ENCODE measurements at places on chromosomes 11 and 22. TPM values are rescaled to one million over a fixed set of nuclear protein-coding genes. Genes with fewer than 3 reads are reported as not detected.

C11orf91 gene
- total RNA-seq, result not detected

GRCh38 chr11:108870373-108871020 lies 205.6 kb downstream of the DDX10 start:
- DNase-seq, result no peak

GRCh38 chr11:502288-503178 lies 4.5 kb downstream of the RNH1 start:
- no peak for DNase-seq

DNA sequence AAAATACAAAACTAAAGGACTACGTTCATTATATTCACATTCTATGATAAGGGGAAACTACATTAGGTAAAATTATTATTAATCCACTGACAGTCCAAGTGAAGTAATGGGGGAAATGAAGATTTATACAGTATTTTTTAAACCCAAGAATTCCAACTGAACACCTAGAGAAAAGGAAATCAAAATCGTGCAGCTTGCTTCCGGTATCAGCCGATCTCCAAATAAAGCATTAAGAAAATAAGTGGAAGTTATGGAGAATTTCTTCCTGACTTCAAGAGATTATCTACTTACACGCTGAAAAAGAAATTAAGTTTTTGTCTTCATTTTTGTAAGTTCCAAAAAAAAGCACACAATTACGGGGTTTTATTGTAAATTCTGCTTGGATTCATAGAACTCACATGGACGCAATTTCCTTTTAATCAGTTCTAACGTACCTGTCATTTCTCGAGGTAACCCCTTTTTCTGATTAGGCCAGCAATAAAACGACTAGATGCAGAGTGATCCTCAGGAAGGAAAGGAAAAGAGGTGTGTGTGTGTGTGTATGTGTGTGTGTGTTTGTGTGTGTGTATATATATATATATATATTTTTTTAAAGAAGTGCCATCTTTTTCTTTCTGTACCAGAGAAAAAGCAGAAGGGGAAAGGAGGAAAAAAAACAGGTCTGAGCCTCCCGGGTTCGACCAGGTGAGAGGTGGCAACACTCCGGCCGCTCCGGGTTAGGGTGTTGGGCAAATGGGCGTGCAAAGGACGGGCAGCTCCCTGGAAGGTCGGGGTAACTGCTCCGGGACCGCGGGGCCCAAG lies 1.1 kb downstream of the ZBTB44 start:
- DNase-seq, result no peak

KBTBD3 gene
- 20.1 TPM for total RNA-seq

MUC6 gene
- not detected for total RNA-seq

GRCh38 chr11:126391286-126391954 lies 35.9 kb downstream of the ST3GAL4 start:
- DNase-seq, result no peak

DNA sequence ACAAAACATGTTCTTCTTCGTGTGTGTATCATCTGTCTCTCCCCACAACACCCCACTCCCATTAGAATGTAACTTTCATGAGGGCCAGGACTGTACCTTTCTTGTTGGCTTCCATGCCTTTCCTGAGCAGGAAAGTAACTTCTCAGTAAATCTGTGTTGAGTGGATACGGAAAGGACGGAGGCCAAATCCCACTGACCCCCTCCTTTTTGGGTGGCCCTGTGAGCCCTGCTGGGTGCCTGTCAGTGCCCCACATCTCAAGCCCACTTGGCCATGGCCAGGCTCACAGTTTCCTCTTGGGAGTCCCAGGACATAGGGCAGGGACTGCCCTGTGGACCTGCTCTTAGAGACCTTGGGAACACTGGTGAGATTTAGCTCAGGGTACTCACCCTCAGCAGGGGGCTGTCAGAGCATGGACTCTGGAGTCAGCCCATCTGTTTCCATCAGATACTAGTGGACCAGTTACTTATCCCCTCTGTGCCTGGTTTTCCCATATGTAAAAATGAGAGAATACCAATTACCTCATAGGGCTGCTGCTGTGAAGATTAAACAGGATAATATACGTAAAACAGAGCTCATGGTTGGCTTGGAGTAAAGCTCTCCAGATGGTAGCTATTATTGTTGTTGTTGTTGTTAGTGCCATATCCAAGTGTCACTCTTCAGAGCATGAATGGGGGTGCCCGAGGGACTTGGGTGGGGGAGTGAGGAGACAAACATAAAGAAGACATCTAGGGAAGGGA lies 1.0 kb upstream of the C11orf96 start:
- DNase-seq, result no peak

- no peak for DNase-seq
These were observed 406.0 kb downstream of the CTTN start for GRCh38 chr11:70804139-70804837.

- DNase-seq, result no peak
These were observed 264.5 kb upstream of the SORL1-AS1 start for GRCh38 chr11:121717296-121717695.

C1QTNF5 gene
- 17.4 TPM for total RNA-seq

LINC01488 gene
- not detected for total RNA-seq

DNA sequence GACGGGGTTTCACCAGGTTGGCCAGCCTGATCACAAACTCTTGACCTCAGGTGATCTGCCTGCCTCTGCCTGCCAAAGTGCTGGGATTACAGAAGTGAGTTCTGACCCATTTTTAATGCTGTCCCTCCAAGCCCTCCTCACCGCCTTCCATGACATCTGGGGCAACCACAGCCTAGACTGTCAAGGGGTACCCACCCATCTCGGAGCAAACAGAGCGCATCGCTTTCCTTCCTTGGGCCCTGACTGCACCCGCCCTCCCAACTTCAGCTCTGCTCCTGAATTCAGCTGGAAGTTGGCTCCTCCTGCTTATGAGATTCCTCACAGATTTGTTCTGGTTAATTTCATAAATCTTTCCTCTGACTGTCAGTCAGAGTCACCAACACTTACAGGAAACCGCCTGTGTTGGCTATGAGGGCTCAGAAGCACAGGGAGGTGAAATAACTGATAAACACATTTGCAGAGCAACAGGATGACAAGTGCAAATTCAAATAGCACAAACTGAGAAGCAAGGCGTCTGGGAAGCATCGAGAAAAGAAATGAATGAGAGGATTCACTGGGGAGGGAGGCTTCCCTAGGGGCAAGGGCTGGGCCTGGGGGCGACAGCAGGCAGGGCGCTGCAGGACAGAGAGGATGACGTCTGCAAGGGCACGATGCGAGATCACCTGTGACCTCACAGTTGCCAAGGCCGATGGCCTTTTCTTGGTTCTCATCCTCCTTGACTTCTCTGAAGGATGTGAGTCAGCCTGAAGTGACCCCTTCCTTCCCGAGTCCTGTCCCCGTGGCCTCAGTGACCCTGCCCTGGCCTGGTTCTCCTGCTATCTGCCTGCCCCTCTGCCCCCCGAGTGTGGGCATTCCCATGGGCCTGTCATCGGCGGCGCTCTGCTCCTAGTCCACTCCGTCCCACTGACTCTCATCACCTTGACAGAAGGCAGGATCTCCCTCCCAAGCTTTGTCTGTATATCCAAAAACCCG lies 6.1 kb downstream of the IFT27 start:
- DNase-seq, result no peak

DNA sequence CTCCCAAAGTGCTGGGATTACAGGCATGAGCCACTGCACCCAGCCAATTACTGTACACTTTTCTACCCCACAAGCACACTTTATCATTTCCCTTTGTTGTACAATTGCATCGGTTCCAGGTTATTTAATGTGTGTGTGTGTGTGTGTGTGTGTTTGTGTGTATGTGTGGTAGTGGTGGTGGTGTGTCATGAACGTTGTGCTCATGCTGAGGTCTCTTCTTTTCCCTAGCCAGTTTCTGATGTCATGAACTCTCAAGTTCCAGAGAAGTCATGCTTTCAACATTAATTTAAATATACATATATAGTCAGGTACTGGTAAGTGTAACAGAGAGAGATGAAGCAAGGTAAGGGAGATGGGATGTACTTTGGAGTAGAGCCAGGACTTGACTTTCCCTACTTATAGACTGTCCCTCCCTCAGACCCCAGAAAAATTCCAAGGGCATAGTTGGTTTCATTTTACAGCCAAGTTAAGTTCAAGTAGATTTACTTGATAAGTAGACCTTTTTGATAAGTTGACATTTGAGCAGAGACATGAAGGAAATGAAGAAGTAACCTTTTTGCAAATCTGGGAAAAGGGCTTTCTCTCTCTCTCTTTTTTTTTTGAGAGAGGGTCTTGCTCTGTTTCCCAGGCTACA lies 42.7 kb downstream of the WEE1 start:
- DNase-seq, result no peak

DNA sequence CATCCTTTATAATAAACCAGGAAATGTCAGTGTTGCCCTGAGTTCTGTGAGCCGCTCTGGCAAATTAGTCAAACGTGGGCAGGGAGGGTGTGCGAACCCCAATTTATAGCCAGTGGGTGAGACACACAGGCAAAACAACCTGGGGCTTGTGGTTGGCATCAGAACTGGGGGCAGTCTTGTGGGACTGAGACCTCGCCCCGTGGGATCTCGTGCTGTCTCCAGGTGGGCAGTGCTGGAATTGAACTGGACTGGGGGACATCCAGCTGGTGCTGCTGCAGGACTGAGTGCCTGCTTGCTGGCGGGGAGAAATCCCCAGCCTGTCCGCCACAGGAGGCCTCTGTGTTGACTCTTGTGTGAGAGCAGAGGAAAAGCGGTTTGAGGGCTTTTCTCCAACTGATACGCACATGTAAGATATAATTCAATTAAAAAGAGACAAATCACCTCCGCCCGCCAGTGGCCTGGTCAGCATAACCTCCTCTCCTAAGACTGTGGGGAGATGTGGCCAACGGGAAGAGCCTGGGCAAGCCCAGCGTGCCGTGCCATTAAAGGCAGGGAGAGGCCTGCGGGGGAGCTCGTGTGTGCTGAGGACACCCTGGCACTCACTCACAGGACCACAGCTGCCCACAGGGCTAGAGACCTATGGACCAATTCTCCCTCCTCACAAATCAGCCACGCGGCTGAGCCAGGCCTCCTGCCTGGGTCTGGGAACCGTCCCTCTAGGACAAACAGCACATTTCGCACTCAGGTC lies 18.4 kb downstream of the SULT4A1 start:
- no peak for DNase-seq

GRCh38 chr11:77198440-77198849 lies 70.4 kb downstream of the MYO7A start:
- DNase-seq, result no peak

OR5B17 gene
- not detected for total RNA-seq

DNA sequence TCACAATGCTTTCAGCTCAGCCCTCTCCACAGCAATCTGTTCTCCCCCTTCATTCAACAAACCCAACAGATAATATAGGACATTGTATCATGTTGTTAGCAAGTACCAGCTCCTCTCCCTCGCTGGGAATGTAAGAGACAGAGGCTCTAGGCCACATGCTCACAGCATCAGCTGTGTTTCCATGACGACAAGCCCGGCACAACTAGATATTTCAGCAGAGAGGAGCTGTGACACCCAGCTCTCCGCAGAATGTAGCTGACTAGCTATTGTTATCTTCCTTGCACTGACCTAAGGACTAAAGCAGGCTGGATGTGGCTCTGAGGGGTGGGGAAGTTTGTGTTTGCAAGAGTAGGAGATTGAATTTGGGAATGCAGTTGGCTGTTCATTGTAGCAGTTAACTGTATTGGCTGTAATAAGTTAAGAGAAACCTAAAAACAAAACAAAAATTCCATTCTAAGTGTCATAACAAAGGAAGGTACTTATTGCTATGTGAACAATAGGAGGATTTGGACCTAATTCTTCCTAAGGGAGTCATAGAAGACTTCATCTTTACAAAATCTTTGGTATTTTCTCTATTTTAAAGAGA lies 28.0 kb upstream of the RRAS2 start:
- DNase-seq, result peak; percentile 17

KRTAP5-11 gene
- not detected for total RNA-seq

ISX gene
- not detected for total RNA-seq

HARBI1 gene
- total RNA-seq, result 2.0 TPM

DNA sequence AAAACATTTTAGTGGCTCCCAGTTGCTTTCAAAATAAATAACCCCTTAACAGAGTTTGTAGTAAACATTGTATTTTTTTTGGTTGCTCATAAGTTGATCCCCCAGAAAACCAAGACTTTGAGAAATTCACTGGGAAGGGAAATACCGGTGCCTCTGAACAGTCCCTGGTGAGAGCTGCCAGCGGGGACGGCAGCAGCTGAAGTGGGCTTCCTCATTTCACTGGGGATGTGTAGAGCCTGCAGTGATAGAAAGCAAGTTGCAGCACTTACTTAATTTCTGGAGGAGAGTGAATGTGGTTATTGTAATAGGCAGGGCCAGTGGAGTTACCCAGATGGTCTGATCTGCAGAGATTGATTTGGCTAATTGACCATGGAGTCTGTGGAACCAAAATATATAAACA lies 18.6 kb upstream of the MCHR1 start:
- no peak for DNase-seq

OR4C12 gene
- not detected for total RNA-seq

DNA sequence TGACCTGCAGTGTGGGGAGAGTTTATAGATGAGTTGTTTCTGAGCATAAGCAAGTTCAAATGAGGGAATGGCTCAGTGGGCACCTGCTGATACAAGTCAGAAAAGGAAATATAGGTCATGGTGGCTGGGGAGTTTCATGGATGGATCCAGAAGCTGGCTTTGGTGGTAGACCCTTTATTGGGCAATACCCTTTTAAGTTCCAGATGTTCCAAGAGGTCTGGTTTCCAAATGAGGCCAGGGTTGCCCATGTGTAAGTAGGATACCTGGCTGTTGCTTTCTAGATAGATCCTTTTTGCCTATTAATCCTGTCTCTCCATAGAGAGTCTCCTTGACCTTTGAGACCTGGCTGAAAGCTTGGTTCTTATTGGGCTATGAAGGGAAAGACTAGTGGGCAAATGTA lies 2.2 kb downstream of the STIM1 start:
- no peak for DNase-seq

NTM gene
- total RNA-seq, result 27.8 TPM

DNA sequence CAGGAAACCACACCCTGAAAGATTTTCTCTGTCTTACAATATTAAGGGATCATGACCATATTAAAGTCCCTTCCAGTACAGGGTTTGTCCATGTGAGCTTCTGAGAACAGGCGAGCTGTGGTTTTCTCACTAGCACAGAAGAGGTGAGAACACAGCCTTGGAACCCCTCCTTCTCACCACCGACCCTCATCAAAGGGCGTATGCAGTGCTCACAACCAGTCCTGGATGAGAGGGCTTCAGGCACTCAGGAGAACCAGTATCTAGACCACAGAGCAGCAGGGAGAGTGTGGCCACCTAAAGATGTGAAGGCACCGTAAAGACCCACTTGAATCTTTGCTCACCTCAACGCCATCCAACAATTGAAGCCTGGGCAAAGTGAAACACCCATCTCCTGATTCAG lies 397.0 kb downstream of the ETS1 start:
- DNase-seq, result no peak

CDKN1C gene
- 78.6 TPM for total RNA-seq

GRCh38 chr22:19888131-19888746 lies 33.6 kb upstream of the GNB1L start:
- no peak for DNase-seq

DNA sequence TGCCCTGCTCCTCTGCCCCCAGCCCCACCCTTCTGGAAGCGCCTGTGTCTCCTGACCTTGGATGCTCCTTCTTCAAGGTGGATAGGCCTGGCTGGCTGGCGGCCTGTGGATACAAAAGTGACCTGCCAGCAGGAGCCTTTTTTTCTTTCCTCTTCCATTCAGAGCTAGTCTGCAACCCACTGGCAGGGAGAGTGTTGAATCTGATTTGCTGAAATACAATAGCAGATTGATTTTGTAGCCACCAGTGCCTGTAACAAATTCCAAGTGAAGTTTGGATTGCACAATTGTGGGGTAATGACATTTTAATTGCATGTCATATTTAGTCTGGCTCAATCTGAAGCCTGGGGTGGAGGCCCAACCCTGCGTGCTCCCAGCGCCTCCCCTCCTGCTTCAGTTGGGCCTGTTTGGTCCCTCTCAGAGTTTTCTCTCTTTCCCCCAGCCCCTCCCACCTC lies 97.2 kb downstream of the GRIK4 start:
- DNase-seq, result no peak

PAX6 gene
- total RNA-seq, result not detected

OR8D4 gene
- total RNA-seq, result 0.21 TPM

Measured in urinary bladder (tissue), 4 donors.